Posterior vena cava (tissue), 2 donors: ENCODE measurements at places on chromosomes 4 and X. TPM values are rescaled to one million over a fixed set of nuclear protein-coding genes. Genes with fewer than 3 reads are reported as not detected.

- no peak for DNase-seq
Observed at GRCh38 chrX:115112411-115112810, 76.8 kb upstream of the RBMXL3 start.

DNA sequence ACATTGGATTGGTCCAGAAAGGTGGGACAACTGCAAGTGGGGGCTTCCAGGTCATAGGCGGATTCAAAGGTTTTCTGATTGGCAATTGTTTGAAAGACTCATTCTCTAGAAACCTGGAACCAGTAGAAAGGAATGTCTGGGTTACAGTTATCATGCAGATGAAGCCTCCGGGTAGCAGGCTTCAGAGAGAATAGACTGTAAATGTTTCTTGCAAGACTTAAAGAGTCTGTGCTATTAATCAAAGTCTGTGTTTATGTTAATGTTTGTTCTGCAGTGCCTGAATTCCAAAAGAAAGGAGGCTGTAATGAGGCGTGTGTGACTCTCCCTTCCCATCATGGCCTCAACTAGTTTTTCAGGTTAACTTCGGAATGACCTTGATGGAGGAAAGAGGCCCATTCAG lies 43.9 kb upstream of the GC start:
- DNase-seq, result no peak

DNA sequence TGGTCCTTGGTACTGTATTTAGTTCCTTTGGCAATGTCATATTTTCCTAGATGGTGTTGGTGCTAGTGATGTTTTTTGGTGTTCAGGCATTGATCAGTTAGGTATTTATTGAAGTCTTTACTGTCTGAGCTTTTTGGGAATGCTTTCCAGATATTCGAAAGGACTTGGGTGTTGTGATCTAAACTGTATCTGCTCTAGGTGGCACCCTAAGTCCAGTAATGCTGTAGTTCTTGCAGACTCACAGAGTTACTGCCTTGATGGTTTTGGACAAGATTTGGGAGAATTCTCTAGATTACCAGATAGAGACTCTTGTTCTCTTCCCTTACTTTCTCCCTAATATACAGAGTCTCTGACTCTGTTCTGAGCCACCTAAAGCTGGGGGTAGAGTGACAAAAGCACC lies 513.6 kb upstream of the PITX2 start:
- no peak for DNase-seq

DNA sequence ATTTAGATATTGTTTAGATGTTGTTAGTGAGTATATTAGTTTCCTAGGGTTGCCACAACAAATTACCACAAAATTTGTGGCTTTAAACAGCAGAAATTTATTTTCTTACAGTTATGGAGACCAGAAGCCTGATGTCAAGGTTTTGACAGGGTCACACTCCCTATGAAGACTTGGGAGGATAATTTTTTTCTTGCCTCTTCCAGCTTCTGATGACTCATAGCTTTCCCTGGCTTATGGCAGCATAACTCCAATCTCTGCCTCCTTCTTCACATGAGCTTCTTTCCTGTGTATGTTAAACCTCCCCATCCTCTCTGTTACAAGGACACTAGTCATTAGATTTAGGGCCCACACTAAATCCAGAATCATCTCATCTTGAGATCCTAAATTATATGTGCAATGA lies 20.9 kb upstream of the RAB40A start:
- DNase-seq, result no peak

DNA sequence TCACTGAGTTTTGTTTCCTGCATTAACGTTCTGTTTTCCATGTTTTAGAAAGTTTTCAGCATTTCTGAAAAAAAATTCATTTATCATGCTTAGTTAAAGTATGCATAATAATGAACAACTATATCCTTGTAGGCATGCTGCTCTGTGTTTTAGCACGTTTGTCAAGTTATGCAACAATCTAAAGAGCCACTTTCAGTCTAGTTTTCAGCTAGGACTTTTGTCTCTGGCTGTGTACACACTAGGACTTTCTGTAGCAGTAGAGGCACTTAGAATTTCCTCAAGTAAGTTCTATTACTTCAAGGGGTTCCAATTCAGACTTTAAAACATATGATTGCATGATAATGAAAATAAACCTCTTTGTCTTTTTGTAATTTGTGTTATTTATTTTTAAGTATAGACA lies 12.4 kb downstream of the DCAF8L1 start:
- DNase-seq, result no peak

DNA sequence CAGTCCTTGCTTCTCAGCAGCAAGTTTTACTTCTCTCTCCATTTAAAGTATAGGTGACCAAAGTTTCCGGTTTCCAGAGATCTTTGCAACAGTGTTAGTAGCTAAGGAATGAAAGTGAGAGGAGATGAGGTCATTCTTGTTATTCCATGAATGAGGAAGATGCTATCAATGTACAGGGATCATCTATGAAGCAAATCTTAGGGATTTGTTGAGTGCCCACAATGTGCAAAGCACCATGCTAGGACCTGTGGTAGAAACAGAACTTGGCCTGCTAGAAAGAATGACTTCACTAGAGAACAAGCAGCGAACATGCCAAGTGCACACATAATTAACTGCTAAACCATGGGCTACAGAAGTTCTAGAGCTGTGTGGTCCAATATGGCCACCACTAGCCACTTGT lies 112.5 kb downstream of the MID1 start:
- no peak for DNase-seq

DNA sequence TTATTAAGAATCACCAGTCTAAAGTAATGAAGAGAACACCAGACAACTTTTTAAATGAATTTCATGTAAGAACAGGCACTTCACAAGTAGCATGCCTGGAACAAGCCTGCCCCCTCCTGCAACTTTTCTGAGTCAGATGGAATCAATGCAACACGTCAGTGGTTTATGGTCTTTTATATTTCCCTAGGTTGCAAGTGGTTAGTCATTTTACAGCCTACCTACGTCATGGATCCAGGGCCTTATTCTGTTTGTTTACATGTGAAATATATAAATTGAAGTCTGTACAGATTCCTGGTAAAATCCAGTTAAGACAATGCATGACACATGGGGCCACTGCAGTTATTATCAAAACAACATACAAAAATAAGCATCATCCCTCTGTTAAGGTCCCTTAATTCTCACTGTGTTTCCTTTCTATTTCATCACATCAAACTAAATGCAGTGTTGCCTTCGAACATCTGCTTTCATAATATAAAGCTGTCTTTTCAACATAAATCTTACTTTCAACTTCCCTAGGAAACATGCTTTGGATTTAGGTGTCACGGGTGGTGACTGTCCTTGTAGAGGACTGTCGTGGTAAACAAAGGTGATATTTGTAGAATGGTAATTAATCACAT lies 309.3 kb downstream of the FRMPD4 start:
- DNase-seq, result no peak

SOD3 gene
- 415 TPM for total RNA-seq

DNA sequence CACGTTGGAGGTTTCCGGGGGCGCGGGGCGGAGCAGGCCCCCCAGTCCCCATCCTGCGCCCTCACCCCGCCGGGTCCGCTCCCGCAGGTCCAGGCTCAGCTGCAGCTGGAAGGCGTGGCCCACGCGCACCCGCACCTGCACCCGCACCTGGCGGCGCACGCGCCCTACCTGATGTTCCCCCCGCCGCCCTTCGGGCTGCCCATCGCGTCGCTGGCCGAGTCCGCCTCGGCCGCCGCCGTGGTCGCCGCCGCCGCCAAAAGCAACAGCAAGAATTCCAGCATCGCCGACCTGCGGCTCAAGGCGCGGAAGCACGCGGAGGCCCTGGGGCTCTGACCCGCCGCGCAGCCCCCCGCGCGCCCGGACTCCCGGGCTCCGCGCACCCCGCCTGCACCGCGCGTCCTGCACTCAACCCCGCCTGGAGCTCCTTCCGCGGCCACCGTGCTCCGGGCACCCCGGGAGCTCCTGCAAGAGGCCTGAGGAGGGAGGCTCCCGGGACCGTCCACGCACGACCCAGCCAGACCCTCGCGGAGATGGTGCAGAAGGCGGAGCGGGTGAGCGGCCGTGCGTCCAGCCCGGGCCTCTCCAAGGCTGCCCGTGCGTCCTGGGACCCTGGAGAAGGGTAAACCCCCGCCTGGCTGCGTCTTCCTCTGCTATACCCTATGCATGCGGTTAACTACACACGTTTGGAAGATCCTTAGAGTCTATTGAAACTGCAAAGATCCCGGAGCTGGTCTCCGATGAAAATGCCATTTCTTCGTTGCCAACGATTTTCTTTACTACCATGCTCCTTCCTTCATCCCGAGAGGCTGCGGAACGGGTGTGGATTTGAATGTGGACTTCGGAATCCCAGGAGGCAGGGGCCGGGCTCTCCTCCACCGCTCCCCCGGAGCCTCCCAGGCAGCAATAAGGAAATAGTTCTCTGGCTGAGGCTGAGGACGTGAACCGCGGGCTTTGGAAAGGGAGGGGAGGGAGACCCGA lies 14.0 kb downstream of the SHOX start:
- DNase-seq, result no peak

DNA sequence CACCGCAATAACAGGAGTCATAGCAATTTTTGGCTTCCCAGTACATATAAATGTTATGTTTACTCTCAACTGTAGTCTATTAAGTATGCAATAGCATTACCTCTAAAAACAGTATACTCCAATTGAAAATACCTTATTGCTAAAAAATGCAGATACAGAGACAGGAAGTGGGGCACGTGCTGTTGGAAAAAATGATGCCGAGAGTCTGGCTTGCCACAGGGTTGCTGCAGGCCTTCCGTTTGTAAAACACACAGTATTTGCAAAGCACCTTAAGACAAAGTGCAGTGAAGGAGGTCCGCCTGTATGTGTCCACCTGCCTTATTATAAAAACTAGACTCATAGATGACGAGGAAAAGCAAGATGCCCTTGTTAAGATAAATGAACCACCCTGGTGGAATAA lies 23.5 kb downstream of the CD99 start:
- no peak for DNase-seq

DNA sequence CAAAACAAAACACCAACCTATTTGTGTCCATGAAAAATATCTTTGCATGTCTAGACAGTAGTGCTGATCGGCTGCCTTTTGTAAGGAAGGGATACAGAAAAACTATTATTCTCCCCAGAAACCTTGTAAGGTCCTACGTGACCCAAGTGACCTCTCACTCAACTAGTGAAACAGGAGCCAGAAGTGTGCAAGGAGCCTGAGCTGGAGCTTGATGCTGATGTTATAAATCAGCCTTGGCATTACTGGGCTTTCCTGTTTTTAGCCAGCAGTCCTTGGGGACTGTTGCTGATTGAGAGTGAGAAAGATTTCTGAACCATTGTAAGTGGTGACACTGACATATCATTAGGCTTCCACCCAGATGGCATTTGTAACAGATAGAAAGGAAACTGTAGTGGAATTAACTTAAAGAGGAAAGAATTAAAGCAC lies 100.8 kb upstream of the LIMCH1 start:
- no peak for DNase-seq

GRCh38 chrX:151737494-151737893 lies 2.9 kb downstream of the CNGA2 start:
- DNase-seq, result no peak

DNA sequence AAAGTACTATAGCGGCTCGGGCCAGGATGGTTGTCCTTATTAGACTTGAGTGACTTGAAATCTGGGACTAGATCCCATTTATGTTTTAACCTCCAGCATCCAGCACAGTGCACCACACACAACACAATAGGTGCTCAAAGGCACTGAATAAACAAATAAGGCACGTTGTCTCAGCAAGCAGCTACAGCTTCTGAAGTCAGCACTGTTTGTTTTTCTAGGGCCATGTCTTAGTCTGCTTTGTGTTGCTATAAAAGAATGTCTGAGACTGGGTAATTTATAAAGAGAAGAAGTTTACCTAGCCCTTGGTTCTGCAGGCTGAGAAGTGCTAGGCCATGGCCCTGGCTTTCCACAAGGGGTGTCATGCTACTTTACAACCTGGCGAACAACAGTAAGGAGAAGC lies 102.1 kb upstream of the LNX1 start:
- DNase-seq, result no peak

NUDT11 gene
- 2.7 TPM for total RNA-seq

DNA sequence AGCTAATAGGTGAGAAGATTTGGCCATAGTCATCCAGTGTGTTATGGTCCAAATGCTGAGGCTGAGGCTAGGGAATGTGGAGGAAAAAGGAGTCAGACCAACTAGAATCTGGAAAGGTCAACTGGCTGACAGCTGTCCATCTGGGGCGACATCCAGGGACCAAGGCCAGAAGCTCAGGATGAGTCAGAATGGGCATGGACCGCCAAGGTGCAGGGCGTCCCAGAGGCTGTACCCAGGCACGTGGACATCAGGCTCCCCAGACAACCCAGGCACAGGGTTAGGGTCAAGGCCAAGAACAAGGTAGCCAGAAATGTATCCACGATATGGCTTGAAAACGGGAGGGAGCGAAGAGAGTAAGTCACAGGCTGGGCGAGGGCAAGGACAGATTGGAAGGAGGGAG lies 26.1 kb upstream of the PTTG2 start:
- no peak for DNase-seq

MAGED4B gene
- total RNA-seq, result 6.3 TPM

DNA sequence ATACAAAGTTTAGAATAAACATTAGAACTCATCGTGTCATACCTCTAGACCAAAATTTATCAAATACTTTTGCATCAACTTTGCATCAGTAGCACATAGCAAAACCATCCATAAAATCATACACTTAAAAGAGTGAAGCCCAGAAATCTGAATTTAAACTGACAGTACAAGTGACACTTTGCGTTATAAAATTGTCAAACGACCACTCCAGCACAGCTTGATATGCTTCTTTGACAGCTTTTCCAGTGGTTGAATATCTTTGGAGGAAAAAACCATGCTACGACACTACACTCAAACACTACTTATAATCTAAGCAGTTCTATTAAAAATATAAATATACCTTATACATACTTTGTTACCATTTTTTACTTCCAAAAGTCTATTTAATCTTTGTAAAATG lies 1644.4 kb downstream of the STIM2 start:
- no peak for DNase-seq

GRCh38 chr4:126752702-126753101 lies 880.1 kb upstream of the INTU start:
- DNase-seq, result no peak

DNA sequence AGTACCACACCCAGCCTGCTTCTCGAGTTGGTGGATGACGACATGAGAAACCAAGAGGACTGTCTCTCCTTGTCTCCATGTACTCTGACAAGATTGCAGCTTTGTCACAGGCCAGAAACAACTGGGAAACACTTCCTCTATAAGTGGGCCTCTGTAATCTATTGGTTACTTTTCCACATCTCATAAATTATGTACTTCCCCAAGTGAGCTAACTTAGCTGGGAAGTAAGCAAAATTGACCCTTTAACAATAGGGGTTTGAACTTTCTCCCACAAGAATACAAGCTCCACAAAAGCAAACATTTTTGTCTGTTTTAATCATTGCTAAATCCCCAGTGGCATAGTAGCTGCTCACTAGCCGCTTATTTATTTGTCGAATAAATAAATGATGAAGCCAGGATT lies 14.1 kb upstream of the USO1 start:
- no peak for DNase-seq

GRCh38 chrX:155071694-155072280 lies 479 bp downstream of the BRCC3 start:
- no peak for DNase-seq

GRCh38 chrX:12989461-12989860 lies 14.6 kb downstream of the TMSB4X start:
- DNase-seq, result no peak

- no peak for DNase-seq
Observed at GRCh38 chrX:14504960-14505538, 24.3 kb upstream of the GLRA2 start.

GAGE10 gene
- total RNA-seq, result not detected
